OCI-LY7 (cell line): ENCODE measurements at places on chromosomes 4 and X.

DNA sequence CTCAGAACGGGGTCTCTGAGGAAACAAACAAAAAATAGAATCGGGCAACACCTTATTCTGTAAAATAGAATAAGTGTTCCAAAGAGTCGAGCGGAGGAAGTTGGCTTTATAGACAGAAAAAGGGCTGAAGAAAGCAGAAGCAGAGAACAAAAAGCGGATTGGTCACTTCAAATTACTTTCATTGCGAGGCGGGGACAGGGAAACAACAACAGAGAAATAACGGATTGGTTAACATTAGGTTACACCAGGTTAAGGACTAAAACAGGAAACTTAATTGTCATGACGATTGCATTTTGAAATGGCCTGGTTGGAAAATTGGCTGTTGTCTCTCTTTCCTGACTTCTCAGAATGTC lies 433 bp upstream of the COQ2 start:
- DNase-seq: peak; percentile 66

- DNase-seq: no peak
Measured at GRCh38 chr4:1300466-1301455, 11.1 kb downstream of the MAEA start.

- DNase-seq: no peak
Measured at GRCh38 chrX:110258552-110258951, 59.3 kb downstream of the AMMECR1 start.

DNA sequence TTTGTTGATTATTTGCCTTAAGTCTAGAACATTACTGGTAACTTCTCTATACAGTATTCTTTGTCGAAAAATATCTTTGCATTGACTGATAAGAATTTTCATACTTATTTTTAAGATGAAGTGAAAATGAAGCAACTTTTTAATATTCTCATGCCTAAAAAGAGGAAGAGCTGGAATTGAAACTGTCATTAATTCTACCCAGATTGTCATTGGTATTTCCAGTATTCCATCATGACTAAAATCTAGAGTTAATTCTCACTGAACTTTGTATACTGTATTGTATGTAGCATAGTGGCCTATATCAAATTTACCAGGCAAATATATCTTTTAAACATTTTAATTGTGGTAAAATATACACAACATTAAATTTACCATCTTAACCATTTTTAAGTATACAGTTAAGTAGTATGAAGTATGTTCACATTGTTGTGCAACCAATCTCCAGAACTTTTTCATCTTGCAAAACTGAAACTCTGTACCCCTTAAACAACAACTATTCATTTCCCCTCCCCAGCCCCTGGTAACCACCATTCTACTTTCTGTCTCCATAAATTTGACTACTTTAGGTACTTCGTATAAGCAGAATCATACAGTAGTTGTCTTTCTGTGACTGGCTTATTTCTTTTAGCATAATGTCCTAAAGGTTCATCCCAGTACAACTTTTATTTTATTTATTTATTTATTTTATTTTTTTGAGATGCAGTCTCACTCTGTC lies 24.3 kb upstream of the ZNF41 start:
- DNase-seq: no peak

DNA sequence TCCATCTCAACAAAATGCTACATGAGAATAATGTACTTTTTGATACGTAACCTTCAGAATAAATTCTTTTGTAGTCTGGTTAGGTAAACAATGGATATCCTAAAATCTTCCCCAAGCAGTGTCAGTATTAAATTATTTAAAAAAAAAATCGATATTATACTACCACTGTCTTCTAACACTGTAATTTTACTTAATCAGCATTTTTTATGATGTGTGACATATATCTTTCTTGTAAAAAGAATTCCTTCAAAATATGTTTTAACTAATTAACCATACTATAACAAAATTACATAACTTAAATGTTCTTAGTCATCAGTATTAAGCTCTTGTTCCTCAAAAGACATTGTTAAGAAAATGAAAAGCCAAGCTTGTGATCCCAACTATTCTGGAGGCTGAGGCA lies 12.5 kb downstream of the OTUD4 start:
- DNase-seq: no peak
